Stimulated activated CD4-positive, alpha-beta T cell treated with anti-CD3 and anti-CD28 coated beads, Interleukin-4, amount 100 ng/mL, for 24 hours (primary cell): ENCODE measurements at places on chromosomes 6 and 20.

DNA sequence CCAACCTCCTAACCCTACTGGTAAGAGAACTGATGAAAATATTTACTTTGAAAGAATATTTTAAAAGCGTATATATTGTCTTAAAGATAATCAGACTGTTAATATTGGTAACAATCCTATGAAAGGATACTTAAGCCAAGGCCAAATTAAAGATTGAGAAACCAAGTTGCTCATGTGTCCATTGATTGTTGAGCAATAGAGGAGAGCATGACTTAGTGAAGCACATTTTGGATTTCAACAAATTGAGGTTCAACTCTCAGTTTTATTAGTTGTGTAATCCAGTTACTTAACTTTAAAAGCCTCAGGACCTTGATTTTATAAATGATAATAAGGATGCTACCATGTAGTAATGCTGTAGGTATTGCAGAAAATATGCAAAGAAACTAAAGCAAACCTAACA lies 56.8 kb downstream of the PRL start:
- no peak for DNase-seq

GRCh38 chr20:40980828-40981310 lies 47.8 kb upstream of the TOP1 start:
- DNase-seq = no peak

DNA sequence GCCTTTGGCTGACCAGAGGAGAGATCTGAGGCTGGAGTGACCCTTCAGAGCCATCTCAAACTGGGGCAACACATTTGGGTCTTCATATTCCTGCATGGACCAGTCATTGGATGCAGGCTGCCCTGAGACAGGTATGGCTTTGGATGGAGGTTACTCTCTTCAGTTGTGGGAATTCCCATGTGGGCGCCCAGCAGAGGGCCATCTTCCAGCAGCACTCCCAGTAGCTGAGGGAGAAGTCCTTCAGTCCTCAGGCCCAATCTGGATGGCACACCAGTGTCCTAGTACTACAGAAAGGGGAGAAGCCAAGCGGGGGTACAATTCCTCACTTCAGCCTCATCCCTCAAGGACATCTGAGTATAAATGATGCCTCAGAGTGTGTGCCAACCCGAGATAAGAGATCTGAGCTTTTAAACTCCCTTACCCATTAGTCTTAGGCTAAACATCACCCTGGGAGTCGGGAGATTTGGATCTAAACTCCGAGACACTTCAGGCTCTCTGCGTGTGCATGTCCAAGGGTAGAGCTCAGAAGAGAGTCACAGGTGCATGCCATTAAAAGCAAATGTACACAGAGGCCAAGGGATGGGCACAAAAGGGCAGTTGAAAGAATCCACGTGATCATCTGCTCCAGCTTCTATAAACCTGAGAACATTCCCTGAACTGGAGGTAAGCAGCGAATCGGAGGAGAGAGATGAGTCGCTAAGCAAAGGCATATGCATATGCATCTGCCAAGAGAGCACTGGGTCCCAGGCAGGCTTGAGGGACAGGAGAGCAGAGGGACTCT lies 204.6 kb downstream of the CD83 start:
- DNase-seq = no peak

DNA sequence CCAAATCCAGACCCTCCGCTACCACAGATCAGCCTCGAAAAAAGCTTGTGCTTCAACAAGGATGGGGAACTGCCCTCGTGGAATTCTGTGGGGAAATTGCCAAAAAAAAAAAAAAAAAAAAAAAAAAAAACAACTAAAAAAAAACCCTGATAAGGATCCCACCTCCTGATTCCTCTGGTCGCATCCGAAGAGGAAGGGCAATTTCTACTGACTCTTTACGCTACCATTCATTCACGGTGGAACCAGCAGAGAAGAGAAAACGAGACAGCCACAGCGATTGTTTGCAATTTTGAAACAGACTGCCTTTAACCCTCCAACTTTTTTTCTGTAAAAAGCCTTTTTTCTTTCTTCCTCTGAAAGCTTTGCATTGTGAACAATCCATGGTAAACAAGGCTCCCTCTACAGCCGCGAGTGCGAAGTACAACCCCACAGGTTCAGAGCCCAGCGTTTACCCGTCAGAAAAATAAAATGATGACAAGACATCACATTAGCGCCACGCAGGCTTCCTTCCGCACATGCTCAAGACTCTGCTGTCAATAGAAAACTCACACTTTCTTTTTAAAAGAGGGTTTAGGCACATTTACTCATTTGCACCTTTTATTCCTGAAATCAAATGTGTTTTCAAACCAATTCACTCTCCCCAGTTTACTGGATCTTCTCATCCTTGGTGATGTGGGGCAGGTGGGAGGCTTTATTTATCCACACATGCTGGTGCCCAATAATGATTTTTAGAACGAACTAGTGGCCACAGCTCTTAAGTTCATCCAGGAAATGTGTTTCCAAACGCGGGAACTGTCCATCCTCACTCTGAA lies 100.0 kb downstream of the NOL4L start:
- peak; percentile 83 for DNase-seq

GRCh38 chr6:144248003-144248402 lies 37.1 kb upstream of the UTRN start:
- DNase-seq = peak; percentile 5

- DNase-seq = peak; percentile 6
These were observed 29.2 kb downstream of the AFDN start for GRCh38 chr6:167855825-167856425.

DNA sequence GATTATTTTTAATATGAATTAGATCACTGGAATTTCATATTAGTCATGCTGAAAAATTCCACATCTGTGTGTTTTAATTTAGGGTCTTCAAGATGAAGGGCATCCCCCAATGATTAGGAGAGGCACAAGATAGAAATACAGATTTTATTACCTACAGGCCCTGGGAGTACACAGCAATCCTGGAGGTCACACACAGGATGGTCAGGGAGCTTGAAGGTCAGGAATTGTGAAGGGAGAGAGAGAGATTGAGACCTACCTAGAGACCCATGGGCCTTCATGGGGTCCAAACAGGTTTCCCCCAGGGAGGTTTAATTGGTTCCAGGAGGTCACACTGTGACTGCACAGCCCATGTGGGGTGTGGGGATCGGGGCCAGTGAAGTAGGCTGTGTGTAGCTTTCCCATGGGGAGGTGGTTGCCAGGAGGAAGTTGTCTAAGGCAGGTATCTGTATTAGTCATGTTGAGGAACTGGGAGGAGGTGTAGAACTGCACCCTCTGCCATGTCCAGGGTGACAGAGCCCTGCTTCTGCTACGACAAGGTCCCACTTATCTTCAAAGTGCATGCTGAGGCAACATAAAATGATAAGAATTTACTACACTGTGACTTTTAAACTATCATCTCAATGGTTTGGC lies 18.3 kb downstream of the SNX9 start:
- DNase-seq = no peak
